Esophagus squamous epithelium (tissue), 5 donors: ENCODE measurements at places on chromosomes 12 and 14.

DNA sequence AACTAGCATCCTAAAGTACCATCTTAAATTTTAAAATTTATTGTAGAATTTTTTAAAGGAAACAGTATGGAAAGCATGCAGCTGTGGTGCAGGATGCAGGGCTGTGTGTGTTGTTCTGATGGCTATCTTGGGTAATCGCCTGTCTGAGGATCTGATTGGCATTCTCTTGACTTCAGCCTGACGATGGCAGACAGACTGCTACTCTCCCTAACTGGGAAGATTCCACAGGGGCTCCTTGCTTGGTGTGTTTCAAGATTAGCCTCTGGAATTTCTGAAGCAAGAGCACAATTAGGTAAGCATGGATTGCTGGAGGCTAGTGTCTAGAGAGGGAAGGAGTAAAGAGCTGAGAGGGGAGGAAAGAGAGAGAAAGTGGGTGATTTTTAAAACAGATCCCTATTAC, 696.8 kb upstream of the LRFN5 start:
- DNase-seq: no peak

DNA sequence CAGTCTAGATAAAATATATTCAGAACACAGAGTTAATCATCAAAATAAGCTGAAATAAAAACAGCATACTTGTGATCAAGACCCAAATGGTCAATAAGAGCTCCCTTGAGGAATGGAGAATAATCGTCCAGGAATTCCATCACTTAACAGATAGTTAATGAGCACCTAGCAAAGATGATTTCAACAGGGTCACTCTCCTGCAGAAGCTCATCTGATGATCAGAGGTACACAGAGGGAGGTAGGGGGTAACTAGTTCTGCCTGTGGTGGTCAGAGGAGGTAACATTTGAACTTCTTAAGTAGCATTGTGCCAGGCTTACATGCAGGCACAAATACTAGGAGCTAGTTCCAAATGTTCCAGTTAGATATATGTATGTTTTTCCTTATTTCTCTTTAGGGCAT, 9.5 kb downstream of the MED13L start:
- DNase-seq: no peak

- DNase-seq: no peak
These were observed 976 bp downstream of the PEX5 start for GRCh38 chr12:7190268-7191055.

DNA sequence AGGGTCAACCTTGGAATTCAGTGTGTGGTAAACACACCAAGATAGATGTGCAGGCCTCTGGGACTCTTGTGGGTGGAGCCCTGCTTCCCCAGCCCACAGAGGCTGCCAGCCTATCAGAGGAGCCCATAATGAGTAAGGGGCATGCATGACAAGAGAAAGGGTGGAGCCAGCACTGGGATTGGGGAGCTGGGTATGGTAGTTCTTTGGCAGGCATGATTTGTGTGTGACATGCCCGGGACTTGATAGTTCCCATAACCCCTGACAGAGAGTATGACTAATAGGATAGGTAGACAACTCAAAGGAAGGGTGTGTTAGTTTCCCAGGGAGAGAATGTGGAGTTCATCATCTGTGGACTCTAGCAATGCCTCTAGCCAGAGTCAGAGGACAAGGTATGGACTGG, 143.0 kb downstream of the EMP1 start:
- DNase-seq: no peak

GRCh38 chr14:106201376-106201775, 675.0 kb downstream of the TMEM121 start:
- DNase-seq: no peak

GRCh38 chr14:81430235-81430634, 30.1 kb upstream of the STON2 start:
- DNase-seq: no peak

DNA sequence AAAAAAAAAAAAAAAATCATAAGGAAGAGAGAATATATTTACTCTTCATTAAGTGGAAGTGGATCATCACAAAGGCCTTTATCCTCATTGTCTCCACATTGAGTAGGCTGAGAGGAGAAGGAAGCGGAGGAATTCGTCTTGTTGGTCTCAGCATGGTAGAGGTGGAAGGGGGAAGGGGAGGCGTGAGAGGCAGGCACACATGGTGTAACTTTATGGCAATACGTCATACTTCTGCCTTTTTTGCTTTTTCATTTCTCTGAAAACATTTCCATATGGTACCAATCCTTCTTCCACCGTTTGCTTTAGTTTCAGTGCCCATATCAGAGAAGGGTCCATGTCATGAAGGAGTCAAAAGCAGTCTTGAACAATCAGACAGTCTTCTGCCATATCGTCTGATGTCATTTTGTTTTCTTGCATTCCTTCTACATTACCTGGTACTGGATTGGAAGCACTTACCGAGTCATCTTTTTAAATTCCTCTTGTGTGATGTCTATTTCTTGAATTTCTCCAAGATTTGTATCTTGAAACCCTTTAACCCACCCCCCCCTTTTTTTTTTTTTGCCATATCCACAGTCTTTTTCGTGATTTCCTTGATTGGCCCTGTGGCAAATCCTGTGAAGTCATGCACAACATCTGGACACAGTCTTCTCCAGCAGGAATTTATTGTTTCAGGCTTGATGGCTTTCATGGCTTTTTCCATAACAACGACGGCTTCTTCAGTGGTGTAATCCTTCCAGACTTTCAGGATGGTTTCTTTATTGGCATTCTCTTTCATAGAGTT, 8.9 kb downstream of the FUT8 start:
- no peak for DNase-seq

GRCh38 chr14:69249603-69250002, 10.4 kb upstream of the GALNT16 start:
- no peak for DNase-seq

DNA sequence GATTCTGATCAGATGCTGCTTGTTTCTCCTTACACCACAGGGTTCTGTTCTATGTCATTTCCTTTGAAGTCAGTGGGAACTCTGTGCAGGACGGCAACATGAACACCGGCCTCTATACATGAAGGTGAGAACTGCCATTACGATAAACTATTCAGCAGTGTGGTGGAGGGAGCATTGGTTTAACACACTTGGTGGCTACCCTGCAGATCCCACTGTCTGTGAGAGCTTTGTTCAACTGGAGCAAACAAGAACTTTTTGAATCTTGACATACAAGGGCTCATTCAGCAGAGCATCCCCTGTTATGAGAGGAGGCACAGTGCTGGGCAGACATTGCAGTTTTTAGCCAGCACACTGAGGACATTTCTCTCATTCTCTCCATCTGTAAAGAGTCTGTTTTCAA, 10.7 kb upstream of the FRS2 start:
- DNase-seq: no peak
